Immature natural killer cell (primary cell): ENCODE measurements at places on chromosomes 6 and 20. TPM values are rescaled to one million over a fixed set of nuclear protein-coding genes. Genes with fewer than 3 reads are reported as not detected.

GRCh38 chr6:117137711-117138110, 127.6 kb upstream of the VGLL2 start:
- DNase-seq = no peak

GRCh38 chr6:28695715-28696114, 170.0 kb downstream of the GPX5 start:
- no peak for DNase-seq

- peak; percentile 31 for DNase-seq
These were observed 85.9 kb downstream of the CRYBG1 start for GRCh38 chr6:106446287-106446885.

DNA sequence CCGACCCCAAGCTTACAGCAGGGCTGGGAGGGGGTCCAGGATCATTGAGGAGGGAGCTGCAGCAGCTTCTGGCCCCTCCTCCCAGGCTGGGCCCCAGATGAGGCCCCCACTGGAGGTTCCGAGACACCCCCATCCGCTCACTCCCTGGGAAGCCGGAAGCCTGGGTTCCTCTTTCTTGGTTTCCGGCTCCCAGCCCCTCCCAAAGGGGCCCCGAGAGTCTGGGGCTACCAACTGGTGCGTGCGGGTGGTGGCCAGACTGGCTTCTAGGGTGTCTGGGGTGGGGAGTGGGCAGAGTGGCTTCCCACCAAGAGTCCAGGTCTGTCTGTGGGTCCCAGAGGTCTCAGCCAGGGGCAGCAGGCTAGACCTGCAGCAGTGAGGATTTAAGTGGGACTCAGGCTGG, 2.2 kb downstream of the RGS19 start:
- no peak for DNase-seq

DNA sequence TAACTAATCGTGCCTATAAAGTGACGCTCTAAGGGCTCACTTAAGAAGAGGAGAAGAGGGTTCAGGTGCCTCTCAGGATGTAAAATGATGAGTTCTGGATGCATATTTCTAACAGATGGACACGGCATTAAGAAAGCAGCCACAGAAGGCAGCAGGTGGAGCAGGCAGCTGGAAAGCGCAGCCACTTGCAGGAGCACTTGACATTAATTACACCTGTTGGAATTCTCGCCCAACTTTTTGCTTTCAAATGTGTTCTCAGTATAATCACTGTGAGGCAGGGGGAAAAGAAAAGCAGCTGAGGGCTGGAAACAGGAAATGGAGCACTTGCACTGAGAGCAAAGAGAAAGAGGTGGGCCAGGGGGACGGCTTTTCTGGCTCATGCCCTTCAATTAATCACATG, 164.2 kb downstream of the NKAIN2 start:
- DNase-seq = no peak

DNA sequence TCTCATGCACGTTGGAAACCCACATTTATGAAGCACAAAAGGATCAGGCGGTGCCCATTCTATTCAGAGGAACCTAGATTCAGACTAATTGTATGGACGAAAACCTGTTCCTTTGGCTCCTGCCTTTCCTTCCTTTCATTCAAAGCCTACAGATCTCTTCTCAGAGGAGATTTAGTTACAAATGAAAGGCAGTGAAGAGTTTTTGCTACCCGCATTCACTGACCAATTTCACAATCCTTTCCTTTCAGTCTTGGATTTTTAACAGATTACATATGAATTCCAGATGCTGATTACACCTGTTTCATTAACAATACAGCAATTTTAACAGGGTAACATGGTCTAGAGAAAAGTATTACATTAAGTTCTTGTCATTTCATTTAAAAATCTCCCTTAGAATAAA, 32.0 kb downstream of the TMEM242 start:
- DNase-seq = no peak

GRCh38 chr6:55569638-55570037, 9.4 kb downstream of the HMGCLL1 start:
- DNase-seq = no peak

Gene TCF15
- polyA plus RNA-seq = not detected

DNA sequence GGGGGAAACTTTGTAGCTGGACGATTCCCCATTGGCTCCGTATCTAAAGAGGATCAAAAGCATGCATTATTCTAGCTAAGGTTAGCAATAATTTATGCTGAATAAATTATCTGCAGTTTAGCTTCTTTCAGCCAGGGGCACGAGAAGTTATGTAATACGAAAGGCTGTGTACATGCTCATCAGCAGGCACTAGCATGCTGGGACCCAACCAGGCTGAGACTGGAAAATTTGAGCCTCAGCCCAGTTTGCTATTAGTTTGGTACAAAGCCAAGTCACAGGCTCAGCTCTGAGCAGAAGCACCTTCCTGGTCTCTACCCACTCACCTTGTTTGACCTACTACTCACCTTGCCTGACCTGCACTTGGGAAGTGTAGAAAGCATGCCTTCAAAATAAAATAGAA, 328.1 kb upstream of the ARID1B start:
- DNase-seq = no peak

Gene CNBD2
- 8.4 TPM for polyA plus RNA-seq

DNA sequence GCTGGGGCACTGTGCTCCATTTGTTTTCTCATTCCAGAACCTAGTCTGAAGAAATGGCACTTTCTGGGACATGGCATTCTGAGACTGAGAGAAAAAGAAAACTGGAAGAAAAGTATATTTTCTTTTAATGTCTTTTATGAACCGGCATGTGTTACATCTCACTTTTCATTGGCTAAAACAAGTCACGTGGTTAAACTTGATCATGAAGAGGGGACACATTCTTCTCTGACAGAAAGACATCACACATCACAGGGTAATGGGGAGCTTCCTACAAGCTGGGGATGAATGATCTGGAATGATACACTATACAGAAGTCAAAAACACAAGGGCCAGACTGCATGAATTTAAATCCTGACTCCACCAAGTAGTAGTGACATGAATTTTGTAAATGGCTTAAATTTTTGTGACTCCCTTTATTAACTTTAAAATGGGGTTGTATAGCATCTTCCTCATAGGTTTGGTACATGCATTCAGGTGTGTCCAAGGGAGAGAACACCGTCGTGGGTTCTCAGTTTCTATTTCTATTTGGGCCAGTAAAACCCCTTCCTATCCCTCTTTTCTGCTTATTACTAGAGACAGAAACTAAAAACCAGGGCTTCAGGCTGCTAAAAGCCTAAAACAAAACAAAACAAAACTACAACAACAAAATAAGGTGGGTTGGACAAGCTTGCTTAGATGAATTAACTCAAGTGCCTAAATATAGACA, 61.7 kb upstream of the GFRAL start:
- no peak for DNase-seq

DNA sequence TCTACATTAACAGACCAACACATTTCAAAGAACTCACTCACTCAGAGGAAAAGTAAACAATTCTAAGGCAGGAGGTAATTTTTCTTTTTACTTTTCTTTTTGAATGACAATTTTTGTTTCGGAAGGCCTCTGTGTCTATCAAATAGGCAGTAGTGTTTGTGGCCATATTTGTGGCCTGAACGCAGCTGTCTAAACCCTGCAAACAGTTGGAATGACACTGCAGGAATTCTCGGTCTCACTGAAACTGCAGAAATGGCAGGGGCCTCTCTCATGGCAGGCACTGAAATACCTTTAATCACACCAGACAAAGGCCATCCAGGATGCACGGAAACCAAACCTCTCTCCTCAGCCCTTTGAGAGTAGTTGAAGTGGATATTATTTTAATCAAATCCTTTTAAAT, 30.4 kb downstream of the FYN start:
- no peak for DNase-seq

Gene DNMT3B
- 0.32 TPM for polyA plus RNA-seq

DNA sequence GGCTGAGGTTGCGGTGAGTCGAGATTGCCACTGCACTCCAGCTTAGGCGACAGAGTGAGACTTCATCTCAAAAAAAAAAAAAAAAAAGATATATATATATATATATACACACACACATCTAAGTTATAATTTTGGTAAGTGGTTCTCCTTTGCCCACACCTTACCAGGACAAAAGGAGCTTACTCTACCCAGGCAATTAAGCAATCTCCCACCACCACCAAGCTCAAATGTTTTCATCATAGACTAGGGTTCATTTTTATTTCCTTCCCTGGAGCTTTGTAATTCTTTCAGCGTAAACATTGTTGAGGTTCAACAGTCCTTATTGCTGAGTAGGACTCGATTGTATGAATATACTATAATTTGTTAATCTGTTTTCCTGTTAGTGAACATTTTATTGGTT, 23.5 kb downstream of the AMD1 start:
- DNase-seq = no peak

- DNase-seq = no peak
These were observed 310.5 kb downstream of the TAF4 start for GRCh38 chr20:61754976-61755778.

- no peak for DNase-seq
These were observed 25.6 kb upstream of the ARMH2 start for GRCh38 chr6:24824142-24824938.

Gene HCK
- 7.3 TPM for polyA plus RNA-seq
